Activated naive CD4-positive, alpha-beta T cell (primary cell): ENCODE measurements at places on chromosomes 3 and 15.

GRCh38 chr15:77783636-77784035 lies 150.9 kb upstream of the LINGO1 start:
- no peak for DNase-seq

DNA sequence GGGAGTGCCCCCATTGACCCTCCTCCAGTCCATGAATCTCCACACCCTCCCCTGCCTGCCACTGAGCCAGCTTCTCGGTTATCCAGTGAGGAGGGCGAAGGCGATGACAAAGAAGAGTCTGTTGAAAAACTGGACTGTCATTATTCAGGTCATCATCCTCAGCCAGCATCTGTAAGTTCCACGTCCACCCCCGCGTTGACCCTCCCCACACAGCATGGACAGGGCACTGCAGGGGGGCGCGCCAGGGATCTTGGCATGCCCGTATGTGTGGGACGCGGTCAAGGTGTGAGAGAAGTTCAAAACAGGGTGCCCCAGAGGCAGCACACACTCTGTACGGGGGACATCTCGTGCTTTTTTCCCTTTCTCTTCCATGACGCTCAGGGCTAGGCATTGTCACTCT lies 33.1 kb downstream of the PSMD6 start:
- DNase-seq: no peak

- no peak for DNase-seq
These were observed 80.8 kb upstream of the IL12A start for GRCh38 chr3:159907828-159908227.

- DNase-seq: no peak
These were observed 34.5 kb downstream of the NCEH1 start for GRCh38 chr3:172676196-172676922.

- no peak for DNase-seq
These were observed 96.7 kb downstream of the KBTBD8 start for GRCh38 chr3:67094774-67095173.

- DNase-seq: no peak
These were observed 14.8 kb upstream of the PLSCR4 start for GRCh38 chr3:146265720-146266119.

GRCh38 chr3:2153547-2153946 lies 54.9 kb downstream of the CNTN4 start:
- DNase-seq: no peak

DNA sequence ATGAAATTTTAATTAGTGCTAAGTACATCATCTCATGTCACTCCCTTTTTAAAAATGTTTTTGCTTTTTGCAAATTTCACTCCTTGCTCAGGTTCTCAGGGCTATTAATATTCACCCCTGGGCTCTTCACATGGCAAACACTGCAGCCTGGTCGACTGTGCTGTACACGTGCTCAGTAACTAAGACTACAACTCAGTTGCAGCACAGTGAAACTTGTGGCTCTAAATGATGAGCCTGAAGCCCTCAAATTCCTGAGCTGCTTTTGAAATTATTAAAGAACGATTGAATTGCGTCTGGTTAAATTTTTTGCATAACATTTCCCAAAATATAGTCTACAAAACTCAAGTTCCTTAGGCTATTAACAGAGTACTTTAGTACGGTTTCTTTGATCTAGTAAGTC lies 159.3 kb upstream of the C2CD4B start:
- DNase-seq: no peak
